Tibial nerve (tissue), 4 donors: ENCODE measurements at places on chromosomes 1 and 21.

DNA sequence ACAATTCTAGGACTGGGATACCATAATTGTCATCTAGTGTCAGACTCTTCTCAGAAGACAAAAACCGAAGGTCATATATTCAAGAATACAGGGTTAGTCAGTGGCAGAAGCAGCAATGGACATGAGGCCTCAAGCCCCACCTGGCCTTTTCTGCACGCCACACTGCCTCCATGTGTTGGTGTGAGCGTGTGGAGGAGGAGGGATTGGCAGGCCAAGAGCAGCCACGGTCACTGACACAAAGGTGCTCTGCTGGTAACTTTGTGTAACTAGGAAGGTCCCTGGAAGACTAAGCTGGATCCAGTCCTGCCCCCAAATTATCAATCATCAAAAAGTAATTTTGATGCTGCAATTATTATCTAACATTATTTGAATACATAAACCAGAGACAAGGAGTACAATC lies 34.9 kb downstream of the HSF2BP start:
- no peak for DNase-seq

DNA sequence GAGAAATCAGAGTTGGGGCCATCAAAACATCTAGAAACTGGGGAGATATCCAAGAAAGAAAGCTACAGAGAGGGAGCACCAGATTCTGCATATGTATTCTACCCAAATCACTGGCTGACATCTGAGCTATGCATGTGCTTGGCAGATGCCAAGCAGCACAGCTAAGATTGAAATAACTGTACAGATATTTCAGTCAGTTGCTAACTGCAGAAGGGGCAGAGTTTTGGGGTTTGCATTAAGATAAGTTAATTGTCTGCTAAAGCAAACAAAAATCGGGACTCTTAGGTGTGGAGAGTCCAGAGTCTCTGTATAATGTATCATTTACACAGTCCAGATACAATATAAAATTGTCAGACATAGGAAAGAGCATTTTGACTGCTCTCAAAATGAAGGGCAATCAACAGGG lies 437.1 kb downstream of the PTBP2 start:
- DNase-seq: no peak

GRCh38 chr1:24910751-24911650 lies 19.1 kb downstream of the RUNX3 start:
- no peak for DNase-seq

DNA sequence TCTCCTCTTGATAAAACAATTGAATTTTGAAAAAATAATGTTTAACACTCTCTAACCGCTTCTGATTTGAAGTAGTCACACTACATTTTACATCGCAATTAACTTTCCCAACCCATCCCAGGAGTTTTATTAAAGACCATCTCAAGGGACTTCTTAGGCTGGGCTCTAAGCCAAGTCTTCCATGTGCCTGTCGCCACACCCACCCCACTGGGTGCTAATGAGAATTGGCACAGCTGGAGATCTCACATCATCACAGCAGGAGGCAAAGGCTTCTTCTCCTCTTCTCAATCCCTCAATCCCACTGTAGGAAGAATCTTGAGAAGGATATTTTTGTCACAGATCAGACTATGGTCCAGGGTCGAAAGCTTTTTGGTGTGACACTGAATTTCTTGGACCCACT lies 328.9 kb downstream of the NUF2 start:
- DNase-seq: no peak

DNA sequence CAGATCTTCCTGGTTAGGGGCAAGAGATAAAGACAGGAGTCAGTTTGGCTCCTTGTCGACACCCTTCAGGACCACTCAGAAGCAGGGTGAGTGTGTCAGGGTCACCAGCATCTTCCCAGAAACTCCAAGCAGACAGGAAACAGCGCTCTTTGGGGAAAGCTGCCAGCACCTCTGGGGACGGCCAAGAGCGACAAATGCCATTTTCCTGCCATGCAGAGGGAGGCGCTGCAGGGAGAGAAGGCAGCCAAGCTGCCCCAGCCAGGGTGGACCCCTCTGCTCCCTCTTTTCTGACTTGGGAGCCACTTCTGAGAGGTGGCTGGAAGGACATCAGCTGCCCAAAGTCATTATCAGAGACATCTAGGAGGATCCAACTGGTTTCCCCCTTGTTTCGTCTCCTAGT lies 29.0 kb downstream of the SIM2 start:
- no peak for DNase-seq

DNA sequence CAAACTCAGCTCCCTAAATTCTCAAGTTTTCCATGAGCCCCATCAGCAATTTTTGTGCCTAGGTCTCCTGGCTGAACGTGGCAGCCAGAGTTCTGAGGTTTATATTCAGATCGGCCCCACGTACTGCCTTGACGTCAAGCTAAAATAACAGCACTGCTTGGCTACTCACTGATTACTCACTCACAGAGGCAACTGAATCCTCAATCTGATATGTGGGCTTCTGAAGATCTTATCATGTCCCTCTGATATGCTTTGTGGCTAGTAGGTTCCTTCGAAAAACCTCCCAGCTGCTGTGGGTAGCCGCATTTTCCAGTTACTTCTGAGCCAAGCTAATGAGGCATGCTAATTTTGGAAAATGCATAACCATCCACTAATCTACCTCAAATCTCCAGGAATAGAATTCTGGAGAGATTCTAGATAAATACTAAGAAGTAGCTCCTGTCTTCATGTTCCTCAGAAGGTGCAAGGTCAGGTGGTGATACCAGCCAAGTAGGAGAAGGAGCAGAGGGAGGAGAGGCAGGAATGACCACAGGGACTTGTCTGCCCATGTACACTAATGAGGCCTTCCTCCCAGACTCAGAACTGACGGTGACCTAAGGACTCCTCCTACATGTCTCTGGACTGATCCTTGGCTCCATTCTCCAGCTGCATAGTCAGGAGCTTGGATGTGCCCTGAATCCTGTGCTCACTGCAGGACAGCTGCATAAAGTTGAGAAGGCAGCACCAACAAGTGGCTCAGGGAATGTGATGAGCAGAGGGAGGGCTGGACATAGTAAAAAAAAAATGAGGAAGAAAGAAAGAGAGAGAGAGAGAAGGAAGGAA lies 263.7 kb downstream of the TNR start:
- no peak for DNase-seq

DNA sequence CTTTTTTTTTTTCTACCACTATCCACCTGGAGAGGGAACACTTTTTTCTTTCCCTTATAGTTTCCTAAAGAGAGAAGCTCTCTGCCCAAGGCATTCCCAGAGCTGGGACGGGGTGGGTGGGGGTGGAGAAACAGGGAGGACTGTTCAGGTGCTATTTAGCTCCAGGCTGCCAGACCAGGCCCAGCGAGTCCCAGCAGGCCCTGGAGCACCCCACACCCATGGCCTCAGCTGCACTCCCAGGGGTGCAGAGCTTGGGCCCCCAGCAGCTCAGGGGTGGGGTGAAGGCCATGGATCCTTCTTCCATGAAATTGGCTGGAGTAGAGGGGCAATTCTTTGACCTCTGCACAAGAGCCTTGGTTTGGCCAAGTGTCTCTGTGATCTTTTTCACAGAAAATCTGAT lies 4.1 kb downstream of the ETV3L start:
- no peak for DNase-seq

- no peak for DNase-seq
Measured at GRCh38 chr1:43632135-43632670, 17.7 kb upstream of the KDM4A start.

DNA sequence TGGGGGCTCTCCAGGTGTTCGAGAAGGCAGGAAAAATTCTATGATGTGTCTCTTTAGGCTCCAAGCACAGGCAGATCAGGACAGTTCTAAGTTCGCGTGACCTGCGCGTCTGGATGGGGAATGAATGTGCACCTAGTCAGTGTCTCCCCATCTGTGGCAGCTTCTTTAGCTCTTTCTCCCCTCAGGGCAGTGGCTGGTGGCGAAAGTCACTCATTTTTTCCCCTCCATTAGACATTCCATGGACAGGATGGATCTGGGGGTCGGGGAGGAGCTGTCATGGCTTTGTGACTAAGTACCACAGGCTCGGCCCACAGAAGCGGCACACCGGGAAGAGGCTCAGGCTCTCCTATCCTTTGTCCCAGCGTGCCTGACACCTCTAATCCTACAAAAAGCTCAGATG lies 31.0 kb upstream of the EVA1B start:
- no peak for DNase-seq

- DNase-seq: no peak
Measured at GRCh38 chr1:7268983-7269382, 483.7 kb downstream of the CAMTA1 start.

- no peak for DNase-seq
Measured at GRCh38 chr21:44914176-44914874, 6.4 kb downstream of the ITGB2 start.

DNA sequence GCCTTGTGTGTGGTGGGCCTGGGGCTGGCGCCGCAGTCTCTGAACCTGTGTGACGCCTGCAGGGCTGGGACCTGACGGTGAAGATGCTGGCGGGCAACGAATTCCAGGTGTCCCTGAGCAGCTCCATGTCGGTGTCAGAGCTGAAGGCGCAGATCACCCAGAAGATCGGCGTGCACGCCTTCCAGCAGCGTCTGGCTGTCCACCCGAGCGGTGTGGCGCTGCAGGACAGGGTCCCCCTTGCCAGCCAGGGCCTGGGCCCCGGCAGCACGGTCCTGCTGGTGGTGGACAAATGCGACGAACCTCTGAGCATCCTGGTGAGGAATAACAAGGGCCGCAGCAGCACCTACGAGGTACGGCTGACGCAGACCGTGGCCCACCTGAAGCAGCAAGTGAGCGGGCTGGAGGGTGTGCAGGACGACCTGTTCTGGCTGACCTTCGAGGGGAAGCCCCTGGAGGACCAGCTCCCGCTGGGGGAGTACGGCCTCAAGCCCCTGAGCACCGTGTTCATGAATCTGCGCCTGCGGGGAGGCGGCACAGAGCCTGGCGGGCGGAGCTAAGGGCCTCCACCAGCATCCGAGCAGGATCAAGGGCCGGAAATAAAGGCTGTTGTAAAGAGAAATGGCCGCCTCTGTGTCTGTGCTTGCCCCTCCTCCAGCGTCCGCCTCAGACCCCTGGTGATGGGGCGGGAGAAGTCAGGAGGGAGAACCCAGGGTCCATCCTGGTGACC lies 788 bp downstream of the ISG15 start:
- DNase-seq: no peak

- DNase-seq: no peak
Measured at GRCh38 chr1:30371888-30372791, 351.2 kb downstream of the MATN1 start.

- no peak for DNase-seq
Measured at GRCh38 chr1:220283625-220284024, 11.4 kb upstream of the RAB3GAP2 start.

GRCh38 chr1:154178911-154179811 lies 12.7 kb downstream of the TPM3 start:
- DNase-seq: no peak

GRCh38 chr1:9145021-9145668 lies 16.2 kb upstream of the GPR157 start:
- no peak for DNase-seq

DNA sequence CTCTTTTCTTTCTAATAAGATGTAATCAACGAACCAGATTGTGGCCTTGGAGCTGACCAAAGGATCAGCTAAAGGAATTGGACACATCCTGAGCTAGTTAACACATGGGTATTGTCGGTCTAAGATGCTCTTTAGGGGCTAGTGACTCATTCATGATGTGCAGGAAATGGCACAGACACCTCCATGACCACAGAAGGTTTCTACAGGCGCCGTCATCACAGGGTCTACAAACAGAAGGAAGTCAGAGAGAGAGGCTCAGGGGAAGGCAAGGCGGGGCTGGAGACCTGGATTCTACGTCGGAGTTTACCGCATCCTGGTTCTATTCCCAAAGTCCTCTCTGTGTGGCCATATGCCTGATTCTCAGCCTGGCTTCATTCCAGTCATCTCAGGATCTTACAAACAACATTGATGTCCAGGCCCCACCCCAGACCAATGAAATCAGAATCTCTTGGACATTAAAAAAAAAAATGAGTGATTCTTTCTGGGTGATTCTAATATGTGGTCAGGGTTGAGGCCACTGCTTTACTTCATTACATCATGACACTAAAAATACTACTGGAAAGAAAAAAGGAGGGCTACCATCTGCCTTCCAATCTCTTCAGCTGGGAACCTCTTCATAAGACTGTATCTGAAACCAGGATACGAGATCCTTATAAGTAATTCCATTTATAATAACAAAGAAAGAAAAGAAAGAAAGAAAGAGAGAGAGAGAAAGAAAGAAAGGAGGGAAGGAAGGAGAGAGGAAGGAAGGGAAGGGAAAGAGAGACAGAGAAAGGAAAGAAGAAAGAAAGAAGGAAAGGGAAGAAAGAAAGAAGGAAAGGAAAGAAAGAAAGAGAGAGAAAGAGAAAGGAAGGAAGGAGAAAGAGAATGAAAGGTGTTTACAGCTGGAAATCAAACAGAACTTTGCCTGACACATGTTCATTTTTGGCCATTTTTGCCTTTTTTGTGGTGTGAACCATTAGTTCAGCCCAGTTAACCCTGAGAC lies 11.6 kb upstream of the KCNJ15 start:
- DNase-seq: no peak

GRCh38 chr1:108084866-108085477 lies 115.2 kb downstream of the SLC25A24 start:
- DNase-seq: no peak

- no peak for DNase-seq
Measured at GRCh38 chr1:112532064-112532463, 23.3 kb downstream of the WNT2B start.

- no peak for DNase-seq
Measured at GRCh38 chr21:45545236-45545570, 3.0 kb upstream of the SLC19A1 start.

DNA sequence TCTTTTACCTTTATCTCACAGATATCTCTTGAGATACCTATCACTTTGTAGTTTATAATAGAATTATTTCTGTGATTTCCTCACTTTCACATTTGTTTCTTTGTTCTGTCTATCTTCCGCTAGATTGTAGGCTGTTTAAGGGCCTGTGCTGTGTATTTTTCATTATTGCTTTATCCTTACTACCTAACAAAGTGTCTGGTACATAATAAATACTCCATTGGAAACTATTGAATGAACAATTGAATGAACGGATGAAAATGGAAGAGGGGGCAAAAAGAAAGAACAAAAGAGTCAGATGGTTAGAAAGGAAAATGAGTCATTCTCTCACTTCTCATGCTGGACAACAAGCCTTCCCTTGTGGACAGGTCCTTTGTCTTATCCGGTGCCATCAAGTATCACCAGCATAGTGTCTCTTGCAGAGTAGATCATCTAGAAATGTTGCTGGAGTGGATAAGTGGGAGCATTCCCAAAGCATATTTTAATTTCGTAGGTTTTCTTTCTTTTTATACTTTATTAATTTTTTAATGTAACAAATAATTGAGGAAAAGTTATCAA lies 159.8 kb downstream of the NEK7 start:
- DNase-seq: no peak

- DNase-seq: no peak
Measured at GRCh38 chr1:30516485-30516858, 206.9 kb downstream of the MATN1 start.
